ENCODE measurements at places on chromosomes 11 and 22.

DNA sequence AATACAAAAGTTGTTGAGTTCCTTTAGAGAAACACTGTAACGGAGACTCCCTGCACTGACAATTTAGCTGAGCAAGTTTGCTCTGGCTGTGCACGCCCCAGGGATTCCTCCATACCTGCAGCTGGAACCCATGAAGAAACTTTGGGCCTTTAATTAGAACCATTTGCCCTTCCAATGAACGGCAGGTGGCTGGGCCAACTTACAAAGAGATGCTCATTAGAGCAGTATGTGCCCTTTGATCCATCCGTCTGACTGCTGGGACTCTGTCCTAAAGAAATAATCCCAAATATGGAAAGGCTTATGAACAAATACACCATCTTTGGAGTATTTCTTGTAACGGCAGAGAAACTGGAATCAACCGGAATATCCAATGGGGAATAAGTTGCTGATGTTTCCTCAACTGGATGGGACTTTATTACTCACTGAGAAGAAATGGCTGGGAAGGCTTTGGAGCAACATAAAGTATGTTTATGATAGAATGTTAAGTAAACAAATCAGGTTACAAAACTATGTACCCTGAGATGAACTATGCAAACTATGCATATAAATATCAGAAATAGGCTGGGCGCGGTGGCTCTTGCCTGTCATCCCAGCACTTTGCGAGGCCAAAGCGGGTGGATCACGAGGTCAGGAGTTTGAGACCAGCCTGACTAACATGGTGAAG lies 24.4 kb upstream of the FBLN1 start:
- no peak for DNase-seq

GRCh38 chr22:29393019-29393608 lies 4.7 kb upstream of the AP1B1 start:
- no peak for DNase-seq

GRCh38 chr22:47810505-47811500 lies 1048.4 kb downstream of the TBC1D22A start:
- no peak for DNase-seq

DNA sequence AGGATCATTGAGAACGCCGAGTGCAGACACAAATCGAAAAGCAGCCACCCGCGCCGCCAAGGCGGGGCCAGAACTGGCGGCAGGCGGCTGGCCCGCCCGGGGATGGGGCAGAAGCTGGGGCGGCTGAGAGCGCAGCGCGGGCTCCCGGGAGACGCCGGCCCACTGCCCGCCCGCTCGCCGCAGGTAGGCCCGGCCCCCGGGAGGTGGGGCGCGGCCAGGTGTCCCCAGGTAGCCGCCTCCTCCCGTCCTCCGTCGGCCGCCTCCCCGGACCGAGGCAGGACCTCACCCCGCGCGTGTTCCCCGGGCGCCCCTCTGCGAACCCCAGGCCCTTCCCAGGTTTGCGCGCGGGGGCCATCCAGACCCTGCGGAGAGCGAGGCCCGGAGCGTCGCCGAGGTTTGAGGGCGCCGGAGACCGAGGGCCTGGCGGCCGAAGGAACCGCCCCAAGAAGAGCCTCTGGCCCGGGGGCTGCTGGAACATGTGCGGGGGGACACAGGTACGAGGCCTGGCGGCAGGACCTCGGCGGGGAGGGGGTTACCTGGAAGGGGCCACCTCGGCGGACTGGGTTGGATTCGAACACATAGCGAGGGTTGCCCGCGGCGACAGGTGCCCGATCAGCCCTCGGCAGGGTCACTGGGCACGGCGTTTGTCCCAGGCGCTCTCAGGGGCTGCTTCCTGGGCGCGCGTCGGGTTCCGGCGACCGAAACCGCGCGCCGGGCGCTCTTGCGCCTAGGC lies at the start of gene PRRG4:
TSS of gene PRRG4 (plus strand) at position 248 of the 733 bp plus-strand sequence. CDS start 603 bp downstream, outside the sequence.
- DNase-seq: peak; percentile 52

DNA sequence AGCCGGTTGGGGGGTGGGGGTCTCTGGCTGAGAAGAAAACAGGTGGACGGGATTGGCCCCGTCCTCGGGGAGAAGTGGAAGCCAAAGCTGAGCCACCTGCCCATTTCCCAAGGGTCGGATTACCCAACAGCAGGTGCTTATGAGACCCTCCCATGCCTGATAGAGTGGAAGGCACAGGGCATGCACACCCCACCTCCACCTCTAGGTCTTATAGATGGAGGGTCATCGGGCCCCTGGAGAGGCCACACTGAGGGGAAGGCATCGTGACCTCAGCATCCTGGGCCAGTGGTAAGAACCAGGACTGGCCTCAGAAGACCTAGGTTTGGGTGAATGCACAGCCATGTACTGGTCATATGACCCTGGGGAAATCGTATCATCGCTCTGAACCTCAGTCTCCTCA lies 85.9 kb downstream of the BUD13 start:
- DNase-seq: no peak

DNA sequence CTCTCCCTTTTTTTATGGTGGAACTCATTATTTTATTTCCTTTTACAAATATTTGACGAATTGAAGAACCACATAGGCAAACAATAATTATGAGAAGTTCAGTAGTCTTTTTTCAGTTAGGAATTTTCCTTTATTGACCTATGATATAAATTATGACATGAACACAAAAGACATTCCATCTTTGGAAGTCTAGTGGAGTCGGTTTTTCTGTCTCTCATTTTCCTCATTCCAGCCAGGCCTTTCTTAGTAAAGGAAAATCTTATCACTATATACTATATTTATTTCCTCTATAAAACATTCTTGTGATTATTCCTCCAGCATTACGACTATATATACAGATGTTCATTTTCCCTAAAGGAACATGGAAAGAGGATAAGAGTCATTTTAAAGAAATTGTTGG lies 1046.1 kb downstream of the DLG2 start:
- DNase-seq: no peak

- DNase-seq: no peak
Observed at GRCh38 chr11:33941637-33942160, 49.8 kb upstream of the LMO2 start.

- DNase-seq: no peak
Observed at GRCh38 chr22:48428631-48429371, 1398.9 kb downstream of the BRD1 start.

- DNase-seq: no peak
Observed at GRCh38 chr11:109076870-109077269, 345.1 kb upstream of the C11orf87 start.

Data from stimulated activated CD4-positive, alpha-beta T cell treated with anti-CD3 and anti-CD28 coated beads, TNF-alpha, amount 100 ng/mL, for 48 hours (primary cell).